ENCODE measurements at places on chromosomes 2 and 18. TPM values are rescaled to one million over a fixed set of nuclear protein-coding genes. Genes with fewer than 3 reads are reported as not detected.

The IL37 gene
- total RNA-seq: not detected

The FBXO15 gene
- not detected for total RNA-seq

The TUBA3D gene
- not detected for total RNA-seq

The GAL3ST2 gene
- 34.2 TPM for total RNA-seq

The SRD5A2 gene
- not detected for total RNA-seq

The ASB18 gene
- not detected for total RNA-seq

The HOXD9 gene
- total RNA-seq: 1.7 TPM

The DNER gene
- total RNA-seq: 1.7 TPM

The GALR1 gene
- total RNA-seq: 0.02 TPM

The ACMSD gene
- total RNA-seq: not detected

The OTOS gene
- total RNA-seq: not detected

The CLEC4F gene
- total RNA-seq: not detected

The CFAP221 gene
- total RNA-seq: not detected

The UGT1A8 gene
- 16.8 TPM for total RNA-seq

The CTAGE1 gene
- total RNA-seq: not detected

The CYP27A1 gene
- total RNA-seq: 54.0 TPM

The NPAS2 gene
- total RNA-seq: 38.3 TPM

The SLC4A3 gene
- 0.72 TPM for total RNA-seq

The FSHR gene
- total RNA-seq: not detected

The IL1R1 gene
- 23.9 TPM for total RNA-seq

The RGPD4 gene
- total RNA-seq: not detected

The MORN2 gene
- 9.2 TPM for total RNA-seq
